Effector memory CD8-positive, alpha-beta T cell (primary cell): ENCODE measurements at places on chromosomes 16 and 17.

GRCh38 chr16:59274141-59274540, 540.0 kb upstream of the GOT2 start:
- no peak for DNase-seq

DNA sequence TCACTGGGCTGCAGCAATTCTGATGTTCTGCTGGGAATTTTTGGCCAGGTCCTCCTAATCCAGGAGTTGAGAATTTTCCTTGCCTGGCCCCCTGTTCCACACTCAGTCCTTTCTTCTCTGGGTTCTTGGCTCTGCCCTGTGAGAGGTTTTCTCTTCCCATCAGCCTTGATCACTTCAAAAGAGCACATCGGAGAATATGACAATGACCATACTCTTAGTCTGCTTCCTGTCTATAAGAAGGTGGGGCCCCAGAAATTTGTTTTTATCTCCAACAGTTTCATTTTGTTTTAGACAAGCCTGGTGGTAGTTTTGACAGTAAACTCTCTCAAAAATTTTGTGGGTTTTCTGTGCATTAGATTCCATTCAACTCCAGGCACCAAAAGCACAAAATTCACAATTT, 70.7 kb downstream of the C17orf67 start:
- DNase-seq, result no peak

DNA sequence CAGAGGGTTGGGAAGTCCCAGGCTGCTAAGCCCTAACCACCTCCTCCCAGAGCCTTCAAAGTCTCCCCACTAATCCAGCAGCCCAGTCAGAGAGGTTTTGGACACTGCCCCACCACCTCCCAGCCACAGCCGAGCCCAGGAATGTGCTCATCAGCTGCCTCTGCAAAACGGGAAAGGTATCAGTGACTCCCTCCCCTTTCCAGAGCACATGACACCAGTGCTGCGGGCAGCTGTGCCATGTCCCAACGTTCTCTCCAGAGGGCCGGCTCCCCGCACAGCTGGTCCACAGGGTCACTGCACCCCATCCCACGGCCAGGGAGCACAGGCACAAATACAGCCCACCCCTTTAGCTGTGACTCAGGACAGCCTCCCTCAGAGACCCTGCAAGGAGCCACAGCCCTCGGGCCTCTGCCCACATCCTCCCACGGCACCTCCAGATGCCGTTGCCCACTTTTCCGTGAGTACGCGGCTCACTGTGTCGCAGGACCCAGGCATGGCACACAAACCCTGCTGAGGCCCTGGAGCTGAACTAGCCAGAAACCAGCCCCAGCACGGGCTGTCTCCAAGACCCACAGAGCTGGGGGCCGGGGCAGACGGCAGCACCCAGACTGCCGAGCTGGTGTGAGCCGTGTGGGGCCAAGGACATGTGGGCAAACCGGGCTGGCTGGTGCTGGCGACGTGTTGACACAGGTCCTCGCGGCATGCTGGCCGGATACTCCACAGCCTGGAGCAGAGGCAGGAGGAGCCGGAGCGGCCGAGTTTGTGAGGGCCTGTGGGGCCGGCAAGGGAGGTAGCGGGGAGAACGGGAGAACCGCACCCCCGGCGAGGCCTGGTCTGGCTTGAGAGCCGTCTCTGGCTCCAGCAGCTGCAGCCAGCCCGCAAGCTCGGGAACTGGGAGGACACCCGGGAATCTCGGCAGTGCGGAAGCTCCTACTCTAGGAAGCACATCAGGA, 6.3 kb upstream of the PPP1R27 start:
- no peak for DNase-seq

GRCh38 chr17:35074711-35075707, 11.5 kb upstream of the RFFL start:
- no peak for DNase-seq

DNA sequence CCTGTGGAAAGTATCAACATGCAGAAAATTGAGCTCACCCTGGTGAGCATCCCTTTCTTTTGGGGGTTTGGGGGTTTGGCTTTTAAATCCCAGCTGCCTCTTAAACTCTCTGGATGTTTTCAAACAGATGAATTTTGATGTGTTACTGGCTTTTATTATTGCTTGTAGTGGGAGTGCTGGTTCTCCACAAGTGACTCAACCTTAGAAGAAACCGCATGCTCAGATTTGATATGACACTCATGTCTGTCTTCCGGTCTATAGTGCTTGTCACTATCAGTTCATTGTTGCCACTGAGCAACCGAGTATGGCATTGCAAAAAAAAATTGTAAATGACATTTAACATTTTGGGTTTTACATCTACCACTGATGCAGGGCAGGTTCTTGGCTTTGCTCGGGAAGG, 104.5 kb downstream of the HS3ST4 start:
- DNase-seq, result no peak
